ENCODE measurements at places on chromosomes 1 and 21.

DNA sequence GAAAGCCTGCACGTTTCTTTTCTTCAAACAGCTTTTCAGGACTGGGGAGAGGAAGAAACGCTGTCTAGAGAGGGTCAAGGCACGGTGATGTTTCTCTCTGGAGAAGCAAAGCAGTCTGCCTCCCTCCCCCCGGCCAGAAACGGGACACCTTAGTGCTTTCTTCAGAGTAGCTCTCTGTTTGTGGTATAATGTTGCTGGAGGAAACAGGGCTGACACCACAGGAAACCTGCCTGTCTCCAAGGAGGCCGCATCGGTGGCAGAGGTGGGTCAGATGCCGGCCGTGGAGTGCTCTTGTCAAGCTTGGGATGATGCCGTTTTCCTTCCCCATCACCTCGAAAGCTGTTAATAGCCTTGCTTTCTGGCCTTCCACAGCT is 139.4 kb downstream of the DHRS3 start:
- DNase-seq = no peak

DNA sequence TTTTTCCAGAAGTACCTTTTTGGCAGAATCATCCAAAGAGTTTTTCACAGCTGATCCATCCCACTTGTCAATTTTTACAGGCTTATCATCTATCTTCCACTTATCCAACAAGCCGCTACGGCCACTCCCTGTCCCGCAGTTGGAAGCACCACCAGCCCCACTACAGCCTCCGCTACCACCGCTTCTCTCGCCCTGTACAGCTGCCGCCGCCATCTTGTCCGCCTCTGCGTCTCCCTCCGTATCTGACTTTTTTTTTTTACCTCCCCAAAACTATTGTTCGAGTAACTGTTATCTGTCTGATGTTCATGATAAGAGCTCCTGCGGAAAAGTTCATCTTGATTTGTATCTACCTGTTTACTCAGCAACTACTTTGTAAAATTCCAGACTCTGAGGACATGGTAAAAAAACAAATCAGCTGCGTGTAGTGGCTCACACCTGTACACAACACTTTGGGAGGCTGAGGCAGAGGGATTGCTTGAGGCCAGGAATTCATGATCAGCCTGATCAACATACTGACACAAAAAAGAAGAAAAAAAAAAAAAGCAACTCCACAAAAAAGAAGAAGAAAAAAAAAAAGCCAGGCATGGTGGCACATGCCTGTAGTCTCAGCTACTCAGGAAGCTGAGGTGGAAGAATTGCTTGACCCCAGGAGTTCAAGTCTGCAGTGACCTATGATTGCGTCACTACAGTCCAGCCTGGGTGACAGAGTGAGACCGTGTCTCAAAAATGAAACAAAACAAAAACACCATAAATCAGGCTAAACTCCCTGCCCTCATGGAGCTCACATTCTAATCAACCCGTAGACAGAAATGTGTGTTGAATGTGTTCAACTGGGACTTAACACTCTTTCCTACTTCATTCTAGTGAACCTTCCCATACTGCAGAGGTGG is 8.0 kb upstream of the EYA3 start:
- DNase-seq = no peak

DNA sequence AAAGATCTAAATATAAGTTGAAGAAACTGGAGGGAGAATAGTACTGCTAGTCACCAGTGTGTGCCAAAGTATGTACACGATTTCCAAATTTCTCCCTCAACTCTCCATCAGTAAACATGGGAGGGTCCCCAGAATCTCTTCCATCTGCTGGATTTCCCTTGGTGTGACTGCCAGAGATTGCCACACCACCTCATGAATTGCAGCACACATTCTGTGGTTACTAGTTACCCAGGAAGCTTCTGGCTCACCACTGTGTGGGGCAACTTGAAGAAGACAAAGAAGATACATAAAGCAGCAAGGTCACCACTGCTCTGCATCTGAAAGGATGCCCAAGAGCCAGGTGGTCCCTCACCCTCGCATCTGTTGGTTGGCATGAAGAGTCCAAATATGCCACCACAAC is 191.7 kb upstream of the ESRRG start:
- no peak for DNase-seq

DNA sequence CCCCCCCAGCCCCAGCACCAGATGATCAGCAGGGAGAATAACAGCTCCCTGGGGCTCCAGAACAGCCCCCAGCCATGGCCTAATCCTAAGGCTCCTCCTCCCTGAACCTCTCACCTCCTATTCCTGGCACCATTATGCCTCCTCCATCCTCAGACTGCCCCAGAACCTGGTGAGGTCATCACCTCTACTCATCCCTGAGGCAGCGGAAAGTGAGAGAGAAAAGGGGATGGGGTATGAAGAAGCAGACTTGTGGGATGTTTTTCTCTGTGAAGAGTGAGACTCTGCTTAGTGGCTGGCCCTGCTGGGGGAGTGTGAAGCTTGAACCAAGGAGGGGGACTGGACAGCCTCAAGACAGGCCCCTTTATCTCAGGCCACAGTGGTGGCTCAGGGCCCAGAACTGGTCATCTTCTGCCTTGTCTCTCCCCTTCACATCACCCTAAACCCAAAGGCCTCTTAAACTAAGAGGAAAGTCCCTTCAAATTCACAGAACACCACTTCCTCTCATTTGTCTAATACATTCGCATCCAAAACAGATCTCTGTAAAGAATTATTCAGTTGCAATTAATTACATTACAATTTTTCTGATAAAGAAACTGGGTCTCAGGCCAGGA is 2.2 kb upstream of the PPM1J start:
- no peak for DNase-seq

- DNase-seq = no peak
These were observed 20.4 kb downstream of the GPR161 start for GRCh38 chr1:168116327-168116799.
